ENCODE measurements at places on chromosomes 2 and 18. TPM values are rescaled to one million over a fixed set of nuclear protein-coding genes. Genes with fewer than 3 reads are reported as not detected.

GRCh38 chr2:127103243-127104165 is 3.5 kb downstream of the BIN1 start:
- DNase-seq, result no peak

GRCh38 chr2:21467910-21468309 is 344.1 kb downstream of the TDRD15 start:
- no peak for DNase-seq

DNA sequence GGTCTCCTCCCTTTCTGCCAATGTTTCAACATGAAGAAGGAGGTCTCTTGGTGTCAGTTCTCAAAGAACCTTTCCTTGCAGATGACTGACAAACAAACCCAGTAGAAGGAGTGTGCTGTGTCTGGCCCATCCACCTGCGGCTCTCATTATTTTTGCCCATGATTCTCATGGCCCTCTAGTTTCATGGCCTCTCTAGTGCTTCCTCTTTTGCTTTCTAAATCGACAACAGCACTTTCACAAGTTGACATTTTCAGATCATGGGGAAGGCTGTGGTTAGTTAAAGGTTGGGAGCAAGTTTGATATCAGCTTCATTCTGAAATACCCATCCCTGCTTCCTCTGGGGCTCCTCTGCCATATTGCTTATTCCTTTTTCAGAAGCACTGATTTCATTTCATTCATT is 805.2 kb downstream of the SLC4A3 start:
- DNase-seq, result no peak

GRCh38 chr2:166539340-166540162 is 45.5 kb upstream of the SCN7A start:
- DNase-seq, result peak; percentile 64

Gene ZNG1B
- 33.8 TPM for polyA plus RNA-seq

GRCh38 chr2:144678736-144679135 is 158.8 kb upstream of the ZEB2 start:
- DNase-seq, result no peak

GRCh38 chr2:38591152-38591551 is 11.6 kb downstream of the HNRNPLL start:
- no peak for DNase-seq

- DNase-seq, result peak; percentile 23
Observed at GRCh38 chr18:8791171-8791651, 85.9 kb downstream of the MTCL1 start.

DNA sequence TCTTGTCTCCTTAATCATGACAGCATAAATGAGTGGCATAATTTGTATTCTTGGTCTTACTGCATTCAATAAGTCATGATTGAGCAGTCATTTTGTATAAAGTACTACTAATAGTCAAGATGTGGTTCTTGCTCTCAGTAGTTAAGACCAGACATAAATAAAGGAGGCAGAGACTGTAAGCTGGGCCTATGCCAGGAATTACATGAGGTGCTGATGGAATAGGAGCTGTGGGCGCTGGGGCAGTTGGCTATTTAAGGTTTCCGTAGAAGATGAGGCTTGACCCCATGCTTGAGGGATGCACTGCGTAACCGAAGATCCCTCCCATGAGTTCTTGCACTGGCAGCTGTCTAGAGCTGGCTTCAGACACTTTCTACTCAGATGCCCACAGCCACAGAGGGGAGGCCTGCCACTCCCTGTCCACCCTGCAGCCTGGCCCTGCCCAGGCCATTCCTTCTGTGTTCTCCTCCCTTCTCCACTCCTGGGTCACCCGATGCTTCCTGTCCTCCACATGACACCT is 150.9 kb upstream of the REV1 start:
- no peak for DNase-seq

Gene GKN2
- polyA plus RNA-seq, result not detected

GRCh38 chr2:233803994-233804393 is 25.9 kb downstream of the MROH2A start:
- DNase-seq, result no peak

Gene TP53I3
- polyA plus RNA-seq, result 24.6 TPM

DNA sequence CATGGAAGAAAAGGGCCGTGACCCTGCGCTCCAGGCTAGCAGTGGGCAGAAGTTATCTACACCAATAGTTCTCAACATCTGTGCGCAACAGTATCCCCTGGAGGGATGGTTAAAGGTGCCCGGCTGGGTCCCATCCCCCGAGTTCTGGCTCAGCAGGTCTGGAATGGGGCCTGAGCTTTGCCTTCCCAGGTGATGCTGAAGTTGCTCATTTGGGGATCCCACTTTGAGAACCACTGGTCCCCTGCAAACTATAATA is 31.1 kb downstream of the DNMT3A start:
- no peak for DNase-seq

Gene ABCG8
- polyA plus RNA-seq, result 10.0 TPM

DNA sequence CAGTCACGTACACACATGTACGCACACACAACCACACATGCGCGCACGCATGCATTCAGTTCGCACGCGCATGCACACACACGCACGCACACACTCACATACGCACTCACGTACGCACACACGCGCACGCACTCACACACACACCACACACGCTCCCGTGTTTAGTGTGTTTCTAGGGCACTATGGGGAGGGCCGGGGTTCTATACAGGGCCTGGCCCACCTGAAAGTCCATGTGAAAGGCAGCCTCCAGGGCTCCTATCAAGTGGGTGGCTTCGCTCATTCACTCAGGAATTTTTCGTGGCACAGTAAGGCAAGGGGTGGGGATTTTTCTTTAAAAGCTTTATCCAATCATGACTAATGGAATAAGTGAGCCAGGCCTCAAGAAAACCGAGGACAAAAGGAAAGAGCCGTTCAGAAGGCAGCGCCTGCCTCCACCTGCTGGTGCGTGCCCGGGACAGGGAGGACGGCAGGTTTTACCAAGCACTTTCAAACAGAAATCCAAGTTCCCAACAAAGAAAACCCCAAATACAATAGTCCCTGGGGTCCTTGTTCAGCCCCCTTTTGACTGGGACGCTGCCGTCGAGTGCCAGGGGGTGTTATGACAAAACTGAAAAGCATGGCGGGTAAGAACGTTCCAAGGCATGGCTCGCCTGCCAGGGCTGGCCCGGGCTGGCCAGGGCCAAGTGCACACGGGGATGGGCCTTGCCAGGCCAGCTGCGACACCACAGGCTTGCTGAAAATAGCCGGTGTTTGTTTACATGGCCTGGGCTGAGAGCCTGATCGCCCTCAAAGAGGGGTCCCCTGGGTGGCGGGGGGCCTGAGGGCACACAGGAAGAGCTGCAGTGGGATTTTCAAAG is 110.0 kb downstream of the HDAC4 start:
- DNase-seq, result no peak

Gene LIMS4
- 2.3 TPM for polyA plus RNA-seq

GRCh38 chr2:86216575-86217555 is 17.6 kb downstream of the MRPL35 start:
- no peak for DNase-seq
